ENCODE measurements at places on chromosomes 1 and 21.

- no peak for DNase-seq
These were observed 57.1 kb upstream of the SAMSN1 start for GRCh38 chr21:14603202-14603601.

DNA sequence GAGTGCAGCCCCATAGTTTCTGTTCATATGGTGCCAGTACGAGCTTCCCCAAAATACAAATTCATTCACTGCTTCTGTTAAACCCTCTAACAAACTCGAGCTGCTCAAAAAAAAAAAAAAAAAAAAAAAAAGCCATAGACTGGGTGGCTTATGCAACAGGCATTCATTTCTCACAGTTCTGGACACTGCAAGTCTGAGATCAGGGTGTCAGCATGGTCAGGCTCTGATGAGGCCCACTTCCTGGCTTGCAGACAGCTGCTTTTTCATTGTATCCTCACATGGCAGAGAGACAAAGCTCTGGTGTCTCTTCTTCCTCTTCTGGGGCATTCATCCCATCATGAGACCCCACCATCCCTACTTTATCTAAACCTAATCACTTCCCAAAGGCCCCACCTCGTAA lies 121.6 kb downstream of the PTBP2 start:
- no peak for DNase-seq

DNA sequence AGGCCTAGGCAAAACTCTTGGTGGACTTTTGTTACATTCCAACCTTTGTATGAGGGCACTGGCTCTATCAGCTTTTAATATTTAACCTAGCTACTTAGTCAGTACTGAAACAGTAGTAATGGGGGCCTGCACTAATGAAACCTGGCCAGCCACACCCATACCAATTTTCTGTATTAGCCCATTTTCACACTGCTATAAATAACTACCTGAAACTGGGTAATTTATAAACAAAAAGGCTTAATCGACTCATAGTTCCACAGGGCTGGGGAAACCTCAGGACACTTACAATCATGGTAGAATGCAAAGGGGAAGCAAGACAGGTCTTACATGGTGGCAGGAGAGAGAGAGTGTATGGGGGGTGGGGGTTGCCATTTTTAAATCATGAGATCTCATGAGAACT lies 245.7 kb upstream of the RGS18 start:
- DNase-seq: no peak

DNA sequence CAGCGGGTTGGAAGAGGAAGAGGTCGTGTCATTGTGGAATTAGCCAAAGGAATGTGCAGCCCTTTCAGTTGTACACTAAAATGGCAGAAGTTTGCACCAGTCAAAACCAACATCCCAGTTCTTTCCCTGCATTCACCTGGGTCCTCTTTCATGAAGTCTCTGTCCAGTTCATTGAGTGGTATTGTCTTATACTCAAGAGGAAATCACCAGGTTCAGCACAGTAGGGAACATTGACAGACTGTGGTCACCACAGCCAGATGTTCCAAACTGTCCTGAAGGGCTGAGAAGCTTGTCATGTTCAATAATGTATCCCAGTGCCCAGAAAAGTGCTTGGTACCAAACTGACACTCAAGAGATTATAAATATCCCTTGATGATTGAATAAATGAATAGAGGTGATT lies 131.6 kb downstream of the GLUL start:
- no peak for DNase-seq

- no peak for DNase-seq
These were observed 282.5 kb downstream of the PTBP2 start for GRCh38 chr1:97004054-97004453.

- no peak for DNase-seq
These were observed 22.0 kb upstream of the SLC26A9 start for GRCh38 chr1:205965036-205965884.

GRCh38 chr1:196486346-196486745 lies 121.9 kb downstream of the KCNT2 start:
- DNase-seq: no peak

GRCh38 chr1:26580116-26580515 lies 50.6 kb downstream of the RPS6KA1 start:
- DNase-seq: no peak

DNA sequence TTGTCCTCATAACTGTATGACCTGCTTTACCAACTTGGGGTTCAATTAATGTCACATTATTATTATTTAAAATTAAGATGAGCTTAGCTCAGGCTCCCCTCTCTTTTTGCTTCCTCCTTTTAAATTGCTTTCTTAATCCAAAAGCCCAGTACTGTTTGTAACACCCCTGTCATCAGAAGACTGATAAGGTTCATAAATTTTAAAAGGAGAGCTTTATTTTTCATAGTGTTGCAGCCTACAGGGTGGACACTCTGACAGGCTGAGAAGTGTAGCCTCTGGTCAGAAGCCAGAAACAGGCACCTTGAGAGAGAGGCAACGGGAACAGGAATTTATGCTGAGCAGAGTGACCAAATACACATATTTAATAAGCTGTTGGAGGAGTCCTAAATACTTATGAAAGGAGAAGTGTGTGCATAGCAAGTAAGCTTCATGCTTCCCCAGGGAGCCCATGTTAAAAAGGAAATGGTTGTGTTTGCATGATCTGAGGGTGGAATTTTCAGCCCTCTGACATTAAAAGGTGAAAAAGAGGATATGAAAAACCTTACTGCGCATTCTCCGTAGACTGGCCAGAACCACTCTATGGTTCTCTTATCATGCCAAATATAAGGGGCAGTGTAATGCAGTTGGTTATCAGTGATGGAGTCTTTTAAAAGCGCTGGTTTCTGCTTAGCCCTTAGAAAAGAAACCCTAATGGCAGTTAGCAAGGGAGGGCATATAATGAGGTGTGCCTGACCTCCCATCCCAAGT lies 30.5 kb upstream of the FGGY start:
- DNase-seq: no peak

DNA sequence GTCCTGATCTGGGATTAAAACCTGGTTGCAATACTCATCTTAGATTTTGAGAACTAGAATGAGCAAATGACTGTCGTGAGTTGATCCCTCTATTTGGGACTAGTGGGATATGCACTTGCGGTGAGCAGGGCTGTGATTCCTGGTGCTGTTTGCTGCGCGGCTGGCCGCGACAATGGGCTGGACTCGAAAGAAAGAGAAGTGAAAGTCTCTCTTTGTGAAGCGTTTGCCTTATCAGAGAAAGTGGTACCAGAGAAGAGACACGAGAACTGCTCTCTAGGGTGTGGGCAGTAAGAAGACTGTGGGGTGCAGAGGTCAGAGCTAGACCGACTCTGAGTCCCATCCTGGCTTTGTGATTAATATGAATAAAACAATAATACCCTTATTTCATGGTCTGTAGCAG lies 8.6 kb downstream of the ST6GALNAC3 start:
- no peak for DNase-seq

Data from HuH-7 (cell line).